NCI-H2171 treated with DMSO at 0.1 percent for 48 hours (cell line): ENCODE measurements at places on chromosomes 3 and 15.

DNA sequence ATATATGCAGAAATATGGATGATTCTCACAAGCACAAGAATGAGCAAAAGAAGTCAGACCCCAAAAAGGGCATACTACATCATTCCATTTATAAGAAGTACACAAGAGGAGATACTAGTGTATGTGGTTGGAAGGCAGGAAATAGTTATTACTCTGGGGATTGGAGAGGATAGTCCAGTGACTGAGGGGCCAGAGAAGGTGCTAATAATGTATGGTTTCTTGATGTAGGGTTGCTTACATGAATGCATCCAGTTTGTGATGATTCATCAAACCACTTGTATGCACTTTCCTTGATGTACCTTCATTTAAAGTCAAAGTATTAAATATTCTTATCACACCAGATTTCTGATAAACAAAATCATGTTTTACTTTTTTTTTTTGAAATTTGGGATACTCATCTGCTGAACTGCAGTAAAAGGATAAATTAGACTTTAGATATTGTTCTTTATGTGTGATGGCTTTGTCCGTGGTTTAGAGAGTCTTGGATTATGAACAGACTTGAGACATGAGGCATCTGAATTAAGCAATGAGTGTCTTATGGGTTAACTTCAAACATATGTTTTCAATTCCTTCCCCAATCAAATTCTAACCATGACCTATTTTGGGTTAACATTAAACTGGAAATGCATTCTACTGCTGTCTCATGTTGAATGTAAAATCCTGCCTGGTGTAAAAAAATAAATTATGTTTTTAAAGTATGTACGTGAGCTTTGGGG is 171.2 kb downstream of the SEMA6D start:
- no peak for DNase-seq

- DNase-seq = no peak
Observed at GRCh38 chr3:161369531-161369930, 1.8 kb downstream of the SPTSSB start.

- peak; percentile 39 for DNase-seq
Observed at GRCh38 chr15:28989239-28989830, 103.6 kb downstream of the APBA2 start.

- no peak for DNase-seq
Observed at GRCh38 chr3:170277833-170278580, 55.8 kb downstream of the PRKCI start.

GRCh38 chr15:67776600-67776999 is 48.7 kb upstream of the SKOR1 start:
- no peak for DNase-seq

- DNase-seq = peak; percentile 22
Observed at GRCh38 chr3:78613421-78613879, 1154.3 kb downstream of the ROBO1 start.

- peak; percentile 38 for DNase-seq
Observed at GRCh38 chr15:37880009-37880834, 54.2 kb upstream of the TMCO5A start.

- DNase-seq = peak; percentile 6
Observed at GRCh38 chr3:41002104-41002503, 197.2 kb upstream of the CTNNB1 start.

GRCh38 chr3:44906997-44907396 is 32.6 kb downstream of the TGM4 start:
- no peak for DNase-seq

- peak; percentile 31 for DNase-seq
Observed at GRCh38 chr15:69145694-69146492, 14.5 kb upstream of the GLCE start.

DNA sequence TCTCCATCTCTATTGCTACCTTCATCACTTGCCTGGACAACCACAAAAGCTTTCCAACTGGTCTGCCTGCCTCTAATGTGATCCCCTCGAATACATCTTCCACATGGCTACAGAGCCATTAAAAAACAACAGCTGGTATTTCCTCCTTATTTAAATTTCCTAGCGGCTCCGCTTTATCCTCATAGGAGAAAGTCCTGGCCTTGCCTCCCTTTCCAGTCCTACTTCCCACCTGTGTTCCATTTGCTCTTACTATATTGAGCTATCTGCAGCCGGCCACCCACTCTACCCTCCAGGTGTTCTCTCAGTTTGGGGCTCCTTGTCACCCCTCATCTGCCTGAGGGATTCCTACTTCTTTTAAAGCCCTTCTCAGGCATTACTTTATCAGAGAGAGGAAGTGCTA is 49.7 kb upstream of the TSPAN3 start:
- DNase-seq = peak; percentile 45

DNA sequence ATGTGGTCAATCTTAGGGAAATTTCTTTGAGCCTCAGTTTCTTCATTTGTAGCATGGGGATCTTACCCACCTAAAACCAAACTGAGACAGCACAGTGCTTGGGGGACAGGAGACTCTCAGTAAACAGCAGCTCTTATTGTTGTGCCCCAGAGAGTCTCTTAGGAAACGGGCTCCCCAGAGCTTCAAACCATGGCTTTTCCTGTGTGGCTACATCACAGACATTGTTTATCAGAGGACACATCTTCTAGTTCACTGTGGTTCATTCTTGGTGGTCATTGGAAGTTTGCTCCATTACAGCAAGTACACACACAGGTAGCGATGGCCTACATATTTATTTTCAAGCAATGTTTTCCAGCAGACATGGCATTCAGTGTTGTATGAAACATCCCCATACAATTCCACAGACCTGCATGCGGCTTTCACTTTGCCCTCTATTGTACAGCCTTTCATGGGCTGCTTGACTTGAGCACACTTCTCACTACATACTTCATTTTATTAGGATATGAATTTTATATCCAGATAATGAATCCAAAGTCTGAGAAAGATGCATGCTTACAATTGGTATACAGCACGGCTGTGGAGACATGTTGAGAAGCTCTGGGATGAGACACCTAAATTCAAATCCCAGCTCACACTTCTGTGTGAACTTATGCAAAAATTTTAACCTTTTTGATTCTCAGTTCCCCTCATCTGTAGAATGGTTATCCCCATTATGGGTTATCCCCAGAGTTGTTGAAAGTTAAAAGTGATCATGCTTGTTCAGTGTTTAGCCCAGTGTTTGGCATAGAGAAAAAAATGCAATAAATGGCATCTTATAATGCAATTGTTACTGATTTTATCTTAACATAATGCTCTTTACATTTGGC is 84.8 kb upstream of the ICE2 start:
- no peak for DNase-seq

DNA sequence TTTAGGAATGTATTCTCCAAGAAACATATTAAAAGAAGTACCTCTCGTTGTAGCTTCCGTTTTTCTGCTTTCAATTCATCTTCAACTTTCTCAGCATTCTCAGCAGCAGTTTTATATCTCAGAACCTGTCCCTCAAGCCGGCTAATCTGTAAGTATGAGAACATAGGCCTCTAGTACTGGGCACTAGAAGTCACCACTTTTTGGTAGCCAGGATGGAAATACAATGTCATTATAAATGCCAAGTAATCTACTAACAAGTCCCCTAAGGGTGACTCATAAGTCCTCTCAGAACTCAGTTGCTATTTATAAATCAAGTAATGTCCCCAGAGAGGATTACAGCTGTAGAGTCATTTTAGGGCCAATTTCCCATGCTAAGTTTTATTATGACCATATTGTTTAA is 61.1 kb downstream of the MLH1 start:
- no peak for DNase-seq

DNA sequence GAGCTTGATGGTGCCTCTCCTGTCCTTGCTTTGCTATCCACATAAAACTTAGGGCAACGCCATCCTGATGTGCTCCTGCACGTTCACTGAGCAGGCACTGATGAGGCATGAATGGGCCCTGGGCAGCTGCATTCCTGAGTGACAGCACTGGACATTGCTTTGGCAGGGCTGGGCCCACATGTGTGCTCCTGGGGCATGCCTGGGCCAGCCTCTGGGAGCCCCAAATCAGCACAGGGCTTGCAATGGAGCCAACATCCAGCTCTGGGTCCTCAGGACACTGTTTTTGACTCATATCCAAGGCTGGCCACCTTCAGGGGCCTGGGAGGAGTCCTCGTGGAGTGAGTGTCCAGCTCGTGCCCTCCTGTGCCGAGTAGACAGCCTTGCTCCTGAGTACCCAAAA is 5.9 kb upstream of the TKT start:
- DNase-seq = no peak

DNA sequence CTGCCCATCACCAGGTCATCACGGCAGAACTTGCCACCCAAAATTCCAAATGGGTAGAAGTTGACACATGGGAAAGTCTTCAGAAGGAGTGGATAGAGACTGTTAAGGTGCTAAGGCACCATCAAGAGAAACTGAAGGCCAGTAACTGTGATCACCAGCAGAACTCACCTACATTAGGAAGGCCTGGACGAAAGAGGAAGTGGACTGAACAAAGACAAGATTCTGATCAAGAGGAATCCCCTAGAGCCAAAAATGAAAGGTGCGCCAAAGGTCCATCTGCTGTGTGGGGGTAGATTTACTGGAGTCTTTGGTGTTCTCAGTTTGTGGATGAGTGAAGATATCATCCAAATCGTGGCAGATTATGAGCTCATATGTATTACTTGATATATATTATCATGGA is 46.3 kb upstream of the P3H2 start:
- DNase-seq = no peak

DNA sequence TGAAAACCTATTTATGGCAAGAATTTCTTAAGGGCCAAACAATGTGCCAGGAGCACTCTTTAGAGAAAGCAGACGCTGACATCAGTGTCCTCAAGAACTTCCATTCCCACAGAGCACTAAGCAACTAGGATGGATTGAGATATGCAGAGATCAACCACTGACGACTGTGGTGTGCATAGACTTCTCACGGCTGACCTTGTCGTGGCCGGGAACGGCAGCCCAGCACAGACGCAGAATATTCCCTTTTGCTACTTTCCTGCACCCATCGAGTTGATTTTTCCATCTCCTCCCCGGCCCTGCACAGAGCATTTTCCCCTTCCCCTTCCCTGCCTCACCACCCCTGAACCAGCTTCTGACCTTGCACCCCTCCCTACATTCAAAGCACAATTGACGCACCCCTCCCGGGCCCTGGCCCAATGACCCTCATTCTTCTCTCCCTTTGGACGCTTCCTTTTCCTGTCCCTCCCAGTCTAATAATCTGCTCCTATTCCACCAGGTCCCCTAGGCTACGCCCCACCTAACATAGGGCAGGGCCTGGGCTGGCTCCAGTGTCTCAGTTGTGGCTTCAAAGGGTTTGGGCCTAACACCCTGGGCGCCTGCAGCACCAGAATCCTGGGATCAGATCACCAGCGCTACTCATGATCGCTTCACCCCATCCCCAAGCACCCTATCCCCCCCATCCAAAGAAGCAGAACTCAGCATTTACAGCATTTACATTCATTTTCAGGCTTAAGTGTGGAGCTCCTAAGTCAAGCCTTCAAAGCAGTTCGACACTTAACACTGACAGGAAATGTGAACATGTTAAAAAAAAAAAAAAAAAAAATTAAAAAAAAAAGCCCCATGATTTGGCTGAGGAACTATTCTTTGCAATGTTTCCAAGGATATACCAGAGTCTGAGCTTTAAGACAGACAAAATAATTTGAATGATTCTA is 151.2 kb downstream of the FOXP1 start:
- no peak for DNase-seq

DNA sequence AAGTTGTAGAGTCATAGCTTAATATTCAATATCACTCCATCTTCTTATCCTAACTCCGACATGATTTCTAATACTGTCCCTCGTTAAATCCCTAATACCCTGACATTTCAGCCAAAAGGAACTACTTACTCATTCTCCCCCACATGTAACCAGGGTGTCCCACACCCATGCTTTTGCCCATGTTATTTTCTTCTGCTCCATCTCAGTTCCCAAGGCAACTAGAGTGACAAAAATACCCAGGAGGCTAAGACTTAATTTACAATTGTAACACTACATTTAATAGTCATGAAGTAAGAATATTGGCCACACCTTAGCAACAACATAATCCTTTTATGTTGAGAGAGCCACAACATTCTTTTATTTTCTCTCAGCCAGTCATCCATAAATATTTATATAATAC is 248.5 kb upstream of the TGFBR2 start:
- no peak for DNase-seq

- no peak for DNase-seq
Observed at GRCh38 chr3:144864646-144865045, 893.0 kb downstream of the DIPK2A start.

- DNase-seq = no peak
Observed at GRCh38 chr3:71776538-71776937, 8.4 kb downstream of the PROK2 start.

DNA sequence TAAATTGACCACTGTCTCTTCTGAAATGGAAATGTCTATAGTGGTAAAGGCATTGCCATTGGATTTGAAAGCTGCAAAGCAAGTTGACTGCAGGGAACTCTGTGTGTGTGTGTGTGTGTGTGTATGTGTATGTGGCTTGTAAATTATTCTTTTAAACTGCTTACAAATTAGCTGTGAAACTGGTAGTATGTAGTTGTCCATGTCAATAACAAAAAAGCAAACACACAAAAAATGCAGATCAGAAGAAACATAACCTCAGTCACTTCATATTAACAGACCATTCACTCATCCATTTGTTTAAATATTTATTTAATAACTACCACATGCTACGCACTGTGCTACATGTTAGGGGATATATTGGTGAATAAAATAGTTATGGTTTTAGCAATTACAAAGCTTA is 837.7 kb downstream of the FHIT start:
- no peak for DNase-seq
